ENCODE measurements at places on chromosomes 6 and 20.

- DNase-seq: no peak
These were observed 39.3 kb upstream of the SCGN start for GRCh38 chr6:25612666-25613065.

GRCh38 chr20:56440346-56441007, 27.9 kb upstream of the RTF2 start:
- DNase-seq: no peak

GRCh38 chr6:31287619-31288018, 15.7 kb upstream of the HLA-C start:
- no peak for DNase-seq

DNA sequence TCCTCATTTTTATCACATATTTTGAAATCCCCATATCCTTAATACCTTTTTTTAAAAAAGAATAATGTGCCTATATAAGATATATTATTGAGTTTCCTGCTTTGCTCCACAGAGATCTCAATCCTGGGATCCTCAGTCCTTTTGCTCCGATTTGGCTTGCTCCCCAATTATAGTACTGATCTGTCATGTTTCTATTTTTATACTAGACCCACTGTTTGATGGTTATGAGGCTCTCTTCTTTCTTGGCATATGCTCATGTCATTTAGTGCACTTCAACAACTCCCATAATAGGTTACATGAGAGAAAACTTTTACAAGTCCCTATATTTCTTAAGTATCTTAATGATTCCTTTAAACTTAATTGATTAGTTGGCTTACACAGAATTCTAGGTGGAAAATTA, 958.5 kb upstream of the EPHA7 start:
- DNase-seq: no peak

DNA sequence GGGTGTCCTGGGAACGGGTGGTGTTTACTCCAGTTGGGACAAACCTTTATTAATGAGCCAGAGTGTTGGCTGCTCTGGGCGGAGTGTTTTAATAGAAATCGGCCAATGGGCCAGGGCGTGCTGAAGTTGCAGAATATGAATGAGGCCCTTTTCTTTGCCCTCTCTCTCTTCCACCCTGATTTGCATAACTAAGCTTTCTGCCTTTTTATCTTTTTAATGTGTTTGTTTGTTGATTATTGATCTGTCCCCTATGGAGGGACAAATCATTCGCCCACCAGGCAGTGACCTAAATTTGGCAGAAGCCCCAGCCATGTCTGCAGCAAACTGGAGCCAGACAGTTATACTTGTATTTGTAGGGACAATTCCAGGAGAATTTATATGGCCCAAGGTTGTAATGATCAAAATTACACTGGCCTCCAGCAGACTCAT, 420.9 kb downstream of the PREX1 start:
- no peak for DNase-seq

GRCh38 chr6:138769102-138769676, 4.4 kb upstream of the CCDC28A start:
- no peak for DNase-seq

DNA sequence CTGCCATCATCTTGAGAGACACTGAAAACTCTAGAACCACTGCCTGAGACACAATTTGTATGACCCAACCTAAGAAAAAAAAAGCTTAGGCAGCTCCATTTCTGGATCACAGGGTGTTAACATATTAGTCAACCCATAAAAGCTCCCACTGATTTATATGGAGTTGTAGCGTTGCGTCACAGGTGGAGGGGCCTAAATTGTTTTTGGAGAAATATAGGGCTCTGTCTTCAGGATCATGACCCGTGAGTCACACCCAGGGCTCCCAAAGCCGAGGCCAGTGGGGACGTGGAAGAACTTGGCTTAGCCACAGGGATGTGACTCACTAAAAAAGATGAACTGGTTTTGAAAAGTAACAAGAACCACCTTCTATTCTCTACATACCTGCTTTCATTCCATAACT, 116.5 kb upstream of the BMP2 start:
- DNase-seq: no peak

DNA sequence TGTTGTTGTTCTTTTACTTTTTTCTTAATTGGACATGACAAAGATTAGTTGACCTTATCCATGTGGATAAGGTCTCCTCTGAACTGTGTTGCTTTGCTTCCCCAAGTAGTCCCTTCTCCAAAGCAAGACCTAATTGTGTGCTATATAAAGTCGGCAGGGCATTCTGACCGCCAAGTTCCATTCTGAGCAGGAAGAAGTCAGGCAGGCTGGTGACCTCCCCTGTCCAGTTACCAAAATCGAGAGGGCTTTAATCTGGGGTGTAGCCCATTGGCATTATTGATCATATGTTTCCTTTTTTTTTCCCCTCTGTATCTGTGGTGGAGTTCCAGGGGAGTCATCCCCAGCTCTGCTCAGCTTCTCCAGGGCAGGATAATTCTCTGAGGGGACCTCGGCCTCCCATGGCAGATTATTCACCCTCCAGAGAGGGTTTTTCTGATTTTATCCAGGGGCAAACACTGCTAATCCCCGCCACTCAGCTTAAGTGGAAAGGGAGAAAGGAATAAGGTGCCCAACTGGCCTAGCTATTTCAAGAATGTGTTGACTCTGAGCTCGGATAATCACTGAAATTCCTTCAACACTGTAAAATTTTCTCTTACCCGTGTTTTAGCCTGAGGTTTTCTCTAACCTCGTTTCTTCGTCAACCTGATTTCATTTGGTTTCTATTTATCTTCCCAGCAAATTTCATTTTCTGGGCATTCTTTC, 71.8 kb upstream of the L3MBTL3 start:
- no peak for DNase-seq

DNA sequence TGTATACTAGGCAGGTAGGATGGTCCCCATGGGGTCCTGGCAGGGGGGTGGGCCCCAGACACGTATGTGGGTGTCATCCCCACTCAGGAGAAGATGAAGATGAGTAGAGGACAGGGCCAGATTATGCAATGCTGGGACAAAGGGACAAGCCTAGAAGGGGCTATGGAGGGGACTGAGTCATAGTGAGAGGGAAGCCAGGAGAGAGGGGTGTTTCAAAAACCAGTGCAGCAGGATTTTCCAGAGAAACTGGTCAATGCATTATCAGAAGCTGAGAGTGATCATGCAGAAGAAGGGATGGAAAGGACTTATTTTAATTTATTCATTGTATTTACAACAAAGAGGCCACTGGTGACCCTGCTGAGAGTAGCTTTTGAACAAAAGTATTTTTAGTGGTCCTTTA, 74.0 kb downstream of the PPP1R3G start:
- DNase-seq: no peak

- no peak for DNase-seq
These were observed 175.7 kb downstream of the DLL1 start for GRCh38 chr6:170114956-170115855.

DNA sequence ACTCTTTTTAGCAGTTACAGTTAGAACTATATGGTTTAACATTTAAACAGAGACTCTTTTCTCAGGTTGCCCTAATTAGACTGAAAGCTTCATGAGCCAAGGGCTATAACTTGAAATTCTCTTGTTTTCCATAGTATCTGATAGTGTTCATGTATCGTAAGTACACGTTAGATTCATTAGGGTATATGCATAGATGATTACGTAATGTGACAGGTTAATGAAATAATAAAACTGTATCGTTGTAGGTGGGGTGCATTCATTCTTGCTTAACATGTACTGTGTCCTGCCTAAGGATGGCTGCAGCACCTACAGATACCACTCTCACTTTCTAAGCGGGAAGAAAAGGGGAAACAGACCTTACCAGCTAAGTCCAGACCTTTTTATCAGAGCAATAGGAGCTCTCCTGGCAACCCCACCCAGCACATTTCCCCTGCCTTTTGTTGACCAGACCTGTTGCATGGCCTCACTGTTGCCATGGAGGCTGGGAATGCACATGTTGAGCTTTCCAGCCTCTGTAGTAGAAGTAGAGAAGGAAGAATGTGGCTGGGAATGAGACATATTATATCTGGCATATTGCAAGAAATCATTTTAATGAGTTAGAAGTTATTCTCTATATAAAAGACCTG, 83.0 kb downstream of the MAP3K4 start:
- DNase-seq: no peak

GRCh38 chr6:136788069-136788902, 4.0 kb downstream of the MAP3K5 start:
- no peak for DNase-seq

DNA sequence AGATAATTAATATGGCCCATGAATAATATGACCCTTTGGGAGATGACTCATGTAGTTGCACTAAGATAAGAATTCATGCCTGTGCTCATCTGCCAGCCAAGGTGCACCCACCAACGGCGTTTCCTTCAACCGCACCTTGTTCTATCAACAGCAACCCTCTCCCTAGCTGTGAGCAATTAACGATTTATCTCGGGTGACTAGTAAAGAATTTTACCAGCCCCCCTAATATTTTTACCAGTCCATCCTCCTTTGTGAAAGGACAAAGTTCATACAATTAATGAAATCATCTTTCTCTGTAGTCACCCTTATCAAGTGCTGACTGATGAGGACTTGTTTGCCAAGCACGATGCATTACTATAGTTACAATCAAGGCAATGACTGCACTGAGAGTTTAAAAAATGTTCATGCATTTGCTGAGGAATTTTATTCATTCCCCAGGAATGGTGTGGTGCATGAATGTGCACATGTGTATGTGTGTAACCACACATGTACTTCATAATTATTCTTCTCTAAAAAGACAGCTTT, 118.7 kb downstream of the SMOC2 start:
- DNase-seq: no peak

GRCh38 chr6:163415620-163416556, 1.4 kb downstream of the QKI start:
- DNase-seq: no peak

GRCh38 chr20:54255157-54255556, 47.3 kb downstream of the PFDN4 start:
- DNase-seq: no peak

DNA sequence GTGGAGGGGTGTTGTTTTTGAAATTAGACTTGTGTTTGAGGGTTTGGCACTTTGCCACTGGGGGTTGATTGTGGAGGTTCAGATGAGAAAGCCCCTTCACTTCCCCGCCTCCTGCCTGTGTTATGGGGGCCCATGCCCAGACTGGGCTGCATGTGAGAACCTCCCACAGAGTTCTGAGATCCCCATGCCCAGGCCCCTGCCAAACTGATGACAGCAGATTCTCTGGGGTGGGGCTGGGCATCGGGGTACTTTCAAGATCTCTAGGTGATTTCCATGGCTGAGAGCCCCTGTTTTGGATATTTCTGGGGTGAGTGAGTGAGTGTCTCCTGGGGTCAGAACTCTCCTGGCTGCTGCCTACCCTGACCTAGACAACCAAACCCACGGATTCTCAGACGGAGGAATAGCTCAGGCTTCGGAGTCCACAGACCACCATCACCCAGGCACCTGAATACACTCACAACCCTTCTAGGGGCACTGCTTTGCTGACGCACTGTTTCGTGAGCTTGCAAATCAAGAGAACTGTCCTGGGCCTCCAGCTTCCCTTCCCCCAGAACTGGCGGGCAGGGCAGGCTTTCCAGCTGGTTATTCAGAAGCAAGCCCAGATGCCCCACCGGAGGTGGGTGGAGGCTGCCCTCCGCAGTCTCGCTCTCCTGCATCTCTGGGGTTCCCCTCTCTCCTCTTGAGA, 6.3 kb downstream of the BCAS1 start:
- no peak for DNase-seq

- DNase-seq: no peak
These were observed 57.4 kb downstream of the EZR start for GRCh38 chr6:158761746-158762145.

DNA sequence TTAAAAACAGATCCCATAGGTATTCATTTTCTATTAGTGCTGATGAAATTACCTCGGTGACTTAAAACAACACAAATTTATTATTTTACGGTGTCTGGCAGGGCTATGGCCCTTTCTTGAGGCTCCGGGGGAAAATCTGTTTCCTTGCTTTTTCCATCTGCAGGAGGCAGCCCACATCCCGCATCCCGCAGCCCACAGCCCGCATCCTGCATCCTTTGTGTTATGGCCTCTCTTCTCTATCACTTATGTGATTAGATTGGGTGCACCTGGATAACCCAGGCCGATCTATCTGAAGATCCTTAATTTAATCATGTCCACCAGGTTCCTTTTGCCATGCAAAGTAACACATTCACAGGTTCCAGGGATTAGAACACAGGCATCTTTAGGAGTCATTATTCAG, 407.8 kb downstream of the CDC5L start:
- no peak for DNase-seq

- DNase-seq: no peak
These were observed 802.0 kb downstream of the C6orf118 start for GRCh38 chr6:164507206-164507940.

GRCh38 chr6:145714731-145715130, 20.6 kb downstream of the EPM2A start:
- DNase-seq: no peak

- DNase-seq: no peak
These were observed 44.4 kb downstream of the CD2AP start for GRCh38 chr6:47521961-47522360.

GRCh38 chr6:75492386-75493153, 1.0 kb downstream of the FILIP1 start:
- no peak for DNase-seq

DNA sequence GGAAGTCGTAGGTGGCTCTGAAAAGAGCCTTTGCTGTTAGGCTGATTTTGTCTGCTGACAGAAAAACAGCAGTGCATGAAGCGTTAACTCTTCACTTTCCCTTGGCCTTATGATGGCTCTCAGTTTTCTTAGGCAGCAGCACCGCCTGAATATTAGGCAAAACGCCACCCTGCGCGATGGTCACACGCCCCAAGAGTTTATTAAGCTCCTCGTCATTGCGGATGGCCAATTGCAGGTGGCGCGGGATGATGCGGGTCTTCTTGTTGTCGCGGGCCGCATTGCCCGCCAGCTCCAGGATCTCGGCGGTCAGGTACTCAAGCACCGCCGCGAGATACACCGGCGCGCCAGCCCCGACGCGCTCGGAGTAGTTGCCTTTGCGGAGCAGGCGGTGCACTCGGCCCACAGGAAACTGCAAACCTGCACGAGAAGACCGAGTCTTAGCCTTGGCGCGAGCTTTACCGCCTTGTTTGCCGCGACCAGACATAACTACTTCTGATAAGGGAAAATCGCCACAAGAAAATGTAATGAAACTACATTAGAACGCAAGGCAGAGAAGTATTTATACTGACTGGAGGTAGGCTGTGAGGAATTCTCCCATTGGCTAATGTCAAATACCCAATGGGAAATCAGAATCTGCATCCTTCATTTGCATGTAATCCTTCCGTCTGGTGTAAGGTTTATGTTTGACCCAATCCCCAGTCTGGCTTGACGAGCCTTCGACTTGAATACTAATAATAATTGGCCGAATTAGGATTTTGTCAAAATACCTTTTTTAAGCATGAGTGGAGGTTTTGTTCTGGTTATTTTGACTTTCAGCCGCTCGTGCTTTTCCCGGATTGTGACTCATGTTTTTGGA, 53.9 kb upstream of the HFE start:
- peak; percentile 66 for DNase-seq

- no peak for DNase-seq
These were observed 197.6 kb upstream of the PMEPA1 start for GRCh38 chr20:57907131-57908000.
